ENCODE measurements at places on chromosomes 4 and X.

DNA sequence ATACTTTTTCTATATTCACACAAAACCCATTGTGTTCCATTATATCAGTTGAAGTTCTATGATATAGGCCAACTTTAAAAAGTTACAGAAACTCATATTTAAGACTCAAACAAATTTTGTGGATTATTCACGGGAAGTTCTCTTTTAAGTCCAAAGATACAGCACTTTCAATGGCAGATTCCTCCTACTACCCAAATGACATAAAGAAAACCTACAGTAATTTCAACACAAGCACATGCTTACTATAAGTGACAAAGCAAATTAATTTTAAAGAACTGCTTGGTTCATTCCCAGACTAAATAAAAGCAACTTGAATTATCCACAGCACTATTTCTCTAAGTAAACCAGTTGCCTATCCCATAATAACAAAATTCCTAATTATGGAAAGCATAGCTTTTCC, 4.1 kb downstream of the PPA2 start:
- no peak for DNase-seq

DNA sequence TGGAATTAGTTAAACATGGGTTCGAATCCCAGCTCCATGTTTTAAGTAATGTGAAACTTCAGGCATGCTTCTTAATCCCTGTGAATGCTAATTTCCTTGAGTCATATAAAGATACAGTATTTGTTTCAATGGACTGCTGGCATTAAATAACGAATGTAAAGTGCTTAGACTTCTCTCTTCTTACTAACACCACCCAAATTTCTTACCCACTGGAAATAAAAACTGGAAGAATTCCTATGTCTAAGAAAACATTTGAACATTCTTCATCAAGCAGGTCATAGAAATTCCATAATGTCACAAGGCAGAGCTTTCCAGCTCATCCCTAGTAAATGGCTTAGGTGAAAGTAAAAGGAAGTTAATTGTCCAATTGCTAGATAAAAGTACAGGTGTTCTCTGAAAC, 172.5 kb downstream of the ANK2 start:
- peak; percentile 13 for DNase-seq

DNA sequence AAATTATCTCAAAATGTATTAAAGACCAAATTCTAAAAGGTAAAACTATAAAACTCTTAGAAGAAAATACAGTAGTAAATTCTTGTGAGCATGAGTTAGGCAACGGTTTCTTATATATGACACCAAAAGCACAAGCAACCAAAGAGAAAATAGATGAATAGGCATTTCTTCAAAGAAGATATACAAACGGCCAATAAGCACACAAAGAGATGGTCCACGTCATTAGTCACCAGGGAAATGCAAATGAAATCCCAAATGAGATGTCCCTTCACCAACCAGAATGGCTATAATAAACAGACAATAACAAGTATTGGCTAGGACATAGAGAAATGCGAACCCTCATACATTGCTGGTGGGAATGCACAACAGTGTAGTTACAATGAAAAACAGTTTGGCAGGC, 44.6 kb downstream of the RAB33A start:
- no peak for DNase-seq

GRCh38 chrX:17606231-17606630, 131.1 kb upstream of the SCML1 start:
- DNase-seq: peak; percentile 43

DNA sequence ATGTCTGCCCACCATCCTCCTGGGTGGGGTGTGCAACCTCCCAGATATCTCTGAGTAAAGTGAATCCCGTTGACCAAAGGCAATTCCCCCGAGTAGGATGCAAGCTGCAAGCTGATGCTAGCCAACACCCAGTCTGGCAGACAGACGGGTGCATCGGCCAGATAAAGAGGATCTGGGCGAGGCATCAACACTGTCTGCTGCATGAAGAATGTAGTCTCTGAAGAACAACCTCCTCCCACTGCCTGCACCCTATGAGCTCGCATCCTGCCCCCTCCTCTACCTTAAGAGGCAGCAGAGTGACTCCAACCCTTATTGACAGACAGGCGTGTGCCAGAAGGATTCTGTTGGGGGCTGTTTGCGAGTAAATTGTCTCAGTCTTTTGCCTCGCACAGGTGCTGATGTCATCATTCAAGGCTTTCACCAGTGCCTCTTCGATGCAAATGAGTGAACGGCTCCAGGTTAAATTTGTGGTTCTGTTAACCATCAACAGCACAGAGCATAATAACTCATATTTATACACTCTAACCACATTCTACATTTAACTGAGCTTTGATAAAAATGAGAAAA, 546.9 kb downstream of the BCOR start:
- no peak for DNase-seq

DNA sequence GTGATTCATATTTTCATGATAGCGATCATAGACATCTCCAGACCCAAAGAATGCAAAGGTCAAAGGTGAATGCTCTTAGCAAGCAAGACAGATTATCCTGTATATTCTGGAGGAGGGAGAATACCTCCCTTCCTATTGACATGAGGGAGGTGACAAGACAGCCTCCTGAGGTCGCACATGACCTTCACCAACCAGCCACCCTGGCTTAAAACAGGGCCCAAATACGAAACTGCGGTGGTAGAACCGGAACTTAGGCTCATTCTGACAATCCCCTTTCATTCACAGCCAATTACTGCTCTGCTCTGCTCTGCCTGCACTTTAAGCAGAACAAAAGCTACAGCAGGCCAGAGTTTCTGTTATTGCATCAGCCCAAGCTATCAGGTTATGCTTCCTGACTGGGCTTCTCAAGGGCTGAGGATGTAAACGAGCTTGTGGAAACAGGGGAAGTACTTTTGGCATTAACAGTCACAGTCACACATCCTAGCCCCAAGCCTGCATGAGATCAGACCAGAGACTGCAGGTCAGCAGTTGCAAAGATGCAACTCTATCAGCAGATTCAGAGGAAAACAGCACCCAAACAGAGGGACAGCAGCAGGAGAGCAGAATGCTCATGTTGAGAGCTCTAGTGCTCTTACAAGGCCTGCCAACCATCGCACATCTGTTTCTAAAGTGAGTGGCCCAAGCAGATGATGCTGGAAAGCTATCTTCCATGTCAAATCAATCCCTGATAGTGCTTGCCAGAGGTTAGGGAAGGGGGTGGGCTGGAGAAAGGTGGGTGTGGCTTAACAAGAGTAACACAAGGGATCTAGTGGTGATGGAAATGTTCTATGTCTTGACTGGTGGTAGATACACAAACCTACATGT, 51.3 kb upstream of the MAP3K15 start:
- DNase-seq: peak; percentile 35

DNA sequence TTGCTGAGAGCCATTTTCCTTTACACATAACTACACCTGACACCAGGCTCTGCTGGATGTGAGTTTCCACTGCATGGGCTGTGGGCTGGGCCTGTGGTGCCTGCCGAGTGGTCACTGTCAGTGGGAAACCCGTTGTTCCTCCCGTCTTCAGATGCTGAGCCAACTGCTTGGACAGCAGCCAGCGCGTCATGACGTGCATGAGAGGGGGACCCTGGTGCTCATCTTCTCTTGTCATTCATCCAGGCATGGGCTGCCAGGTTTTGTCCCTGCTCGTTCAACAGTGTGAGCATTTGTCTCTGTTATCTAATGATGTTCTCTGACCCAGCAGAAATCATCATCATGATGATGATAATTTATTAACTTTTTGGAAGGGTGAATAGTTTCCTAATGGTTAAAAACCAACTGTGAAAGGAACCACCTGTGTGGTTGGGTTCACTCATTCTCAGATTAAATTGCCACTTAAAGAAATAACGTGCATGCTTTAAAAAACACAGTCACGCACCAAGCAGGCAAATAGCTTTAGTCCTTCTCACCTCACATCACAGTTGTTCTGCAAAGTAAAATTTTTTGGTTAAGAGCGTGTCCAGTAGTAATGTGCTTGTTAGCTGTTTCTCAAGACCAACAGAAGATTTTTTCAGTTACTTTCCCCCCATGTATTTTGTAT, 19.9 kb upstream of the CLDN34 start:
- DNase-seq: no peak

DNA sequence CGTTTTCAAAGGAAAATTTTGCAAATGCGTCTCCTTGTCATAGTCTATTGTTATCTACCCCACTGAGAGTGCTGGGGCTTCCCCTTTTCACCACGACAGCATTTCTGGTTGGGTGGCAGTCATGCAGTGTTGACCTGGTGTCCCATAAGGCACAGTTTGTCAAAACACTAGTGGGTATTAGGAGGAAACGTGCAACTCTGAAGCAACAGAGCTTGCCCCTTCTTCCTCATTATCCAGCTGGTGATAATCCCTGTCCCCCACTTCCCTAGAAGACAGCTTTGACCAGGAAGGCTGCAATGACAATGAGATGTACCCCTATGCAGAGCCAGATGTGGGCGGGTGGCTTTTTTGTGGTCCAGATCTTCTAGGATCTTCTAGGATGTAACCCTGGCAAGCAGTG, 1.8 kb downstream of the TBC1D1 start:
- no peak for DNase-seq

- no peak for DNase-seq
Measured at GRCh38 chr4:74283614-74284013, 24.7 kb upstream of the EPGN start.

- DNase-seq: no peak
Measured at GRCh38 chr4:124321364-124321763, 391.2 kb downstream of the ANKRD50 start.

DNA sequence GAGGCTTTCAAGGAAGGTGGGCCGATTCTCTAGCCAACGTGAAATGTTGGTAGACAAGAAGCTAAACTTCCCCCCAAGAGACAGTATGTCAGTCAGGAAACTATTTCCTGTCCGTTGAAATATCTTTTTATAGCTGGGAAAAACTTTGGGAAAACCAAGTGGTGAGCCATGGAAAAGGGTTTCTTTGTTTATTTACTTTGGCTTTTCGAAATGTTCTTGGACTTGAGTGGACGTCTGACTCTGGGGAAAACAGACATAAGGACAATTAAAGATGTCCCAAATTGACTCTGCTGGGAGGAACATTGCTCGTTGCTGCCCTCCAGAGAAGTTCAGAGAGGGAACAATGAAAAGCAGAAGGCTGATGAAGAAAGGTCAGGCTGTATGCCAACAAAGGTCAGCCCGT, 295.4 kb downstream of the RAPGEF2 start:
- no peak for DNase-seq

- no peak for DNase-seq
Measured at GRCh38 chr4:118850488-118851173, 14.7 kb upstream of the SEC24D start.

- peak; percentile 87 for DNase-seq
Measured at GRCh38 chr4:139988863-139989765, 164.9 kb downstream of the MAML3 start.

GRCh38 chr4:9971711-9972110, 49.6 kb downstream of the SLC2A9 start:
- no peak for DNase-seq

DNA sequence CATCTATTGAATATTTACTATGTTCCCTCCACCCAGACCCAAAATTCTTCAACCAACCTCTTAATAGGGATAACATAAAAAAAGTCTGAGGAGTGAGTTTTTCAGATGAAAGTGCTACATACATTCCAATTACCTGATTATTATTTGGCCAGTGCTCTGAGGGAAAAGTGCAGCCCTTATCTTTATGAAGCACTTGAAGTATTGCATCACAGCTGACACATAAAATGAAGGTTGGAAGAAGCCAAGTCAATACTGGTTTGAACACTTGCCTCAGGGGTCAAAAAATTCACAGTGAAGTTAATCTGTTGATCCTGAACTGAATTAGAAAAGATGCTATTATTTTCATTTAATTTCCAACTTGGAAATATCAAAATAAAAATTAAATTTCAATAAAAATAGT, 498.9 kb downstream of the INPP4B start:
- DNase-seq: no peak

GRCh38 chr4:69782651-69783310, 22.4 kb upstream of the SULT1B1 start:
- DNase-seq: no peak

- no peak for DNase-seq
Measured at GRCh38 chr4:13190093-13190721, 293.9 kb downstream of the RAB28 start.

GRCh38 chr4:103361926-103362325, 163.8 kb upstream of the CENPE start:
- DNase-seq: no peak

GRCh38 chr4:99861120-99861905, 32.9 kb downstream of the LAMTOR3 start:
- no peak for DNase-seq

GRCh38 chr4:38185406-38186144, 225.4 kb downstream of the PTTG2 start:
- DNase-seq: no peak

DNA sequence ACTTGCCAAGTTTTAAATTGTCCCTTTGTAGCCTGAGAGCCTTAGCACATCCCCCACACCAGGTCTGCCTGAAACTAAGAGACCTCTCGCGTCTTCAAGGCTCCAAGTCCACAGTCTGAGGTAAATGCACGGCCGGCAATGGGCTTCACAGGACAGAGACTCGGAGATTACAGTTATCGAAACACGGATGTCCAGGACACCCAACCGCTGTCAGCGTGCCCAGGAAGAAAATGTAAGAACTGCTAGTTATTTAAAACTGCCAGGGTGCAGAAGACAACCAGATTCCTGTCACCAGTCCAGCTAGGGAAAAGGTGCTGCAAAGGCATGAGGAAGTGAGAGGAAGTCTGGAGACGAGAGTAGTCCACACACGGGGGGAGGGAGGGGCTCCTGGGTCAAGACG, 28.9 kb downstream of the ZNF827 start:
- no peak for DNase-seq

DNA sequence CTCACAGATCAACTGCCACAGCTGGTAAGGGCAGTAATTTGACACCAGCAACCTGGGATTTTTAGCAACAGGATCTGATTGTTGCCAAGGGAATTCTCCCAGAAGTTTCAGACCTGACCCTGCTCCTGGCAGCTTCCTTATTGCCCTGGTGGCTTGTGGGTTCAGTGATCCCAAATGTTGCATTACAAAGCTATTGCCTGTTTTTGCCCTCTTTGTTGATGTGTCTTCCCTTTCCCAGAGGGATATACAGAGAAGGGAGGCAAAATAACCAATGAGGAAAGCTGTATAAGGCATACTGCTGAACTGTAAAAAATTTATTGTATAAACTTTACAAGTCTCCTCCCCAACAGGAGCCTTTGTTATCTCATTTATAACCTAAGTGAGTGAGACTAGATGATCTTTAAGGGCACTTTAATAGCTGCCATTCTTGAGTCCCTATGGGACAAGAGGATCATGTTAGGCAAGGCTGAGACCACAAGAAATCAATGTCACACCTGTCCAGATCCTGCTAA, 22.2 kb downstream of the VSIG4 start:
- no peak for DNase-seq

DNA sequence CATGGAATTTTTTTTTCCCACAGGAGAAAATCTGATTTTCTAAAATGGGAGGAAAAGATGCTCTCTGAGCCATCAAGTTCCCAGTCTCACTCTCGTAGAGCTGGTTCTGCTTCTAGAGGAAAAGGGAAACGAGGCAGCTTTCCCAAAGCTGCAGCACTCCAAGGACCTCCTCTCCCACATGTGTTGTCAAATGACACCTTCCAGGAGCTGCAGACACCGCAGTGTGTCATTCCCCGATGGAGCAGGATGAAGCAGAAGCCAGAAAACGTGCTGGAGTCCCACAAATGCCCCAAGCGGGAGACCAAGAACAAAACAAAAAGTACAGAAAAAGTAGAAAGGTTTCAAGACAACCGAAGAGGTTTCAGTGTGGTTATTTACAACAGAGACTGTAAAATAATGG, 348.1 kb downstream of the ARHGAP10 start:
- DNase-seq: peak; percentile 33

- no peak for DNase-seq
Measured at GRCh38 chr4:161585011-161585410, 578.8 kb downstream of the FSTL5 start.

Data from muscle of back (tissue), 13 donors.